ENCODE measurements at places on chromosomes 7 and 10.
A peak's percentile ranks its signal among the peaks of the same experiment; 100 is the strongest.

DNA sequence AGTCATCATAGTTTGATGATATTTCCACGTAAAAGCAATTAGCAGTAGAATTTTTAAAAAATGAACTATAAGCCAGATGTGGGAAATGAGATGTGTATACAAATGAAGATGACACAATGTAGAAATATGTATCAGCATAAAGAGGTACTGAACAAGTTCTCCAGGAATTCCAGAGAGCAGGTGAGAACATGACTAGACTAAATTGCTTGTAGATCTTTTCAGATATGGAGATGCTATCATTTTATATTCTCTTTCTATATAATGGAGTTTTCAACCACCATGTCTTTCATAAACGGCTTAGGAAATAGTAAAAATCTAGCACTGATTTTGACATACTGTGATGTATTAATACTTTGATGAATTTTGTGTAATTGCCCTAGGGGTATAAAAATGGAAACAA is 130.9 kb downstream of the SEMA3D start:
- DNase-seq = no peak

DNA sequence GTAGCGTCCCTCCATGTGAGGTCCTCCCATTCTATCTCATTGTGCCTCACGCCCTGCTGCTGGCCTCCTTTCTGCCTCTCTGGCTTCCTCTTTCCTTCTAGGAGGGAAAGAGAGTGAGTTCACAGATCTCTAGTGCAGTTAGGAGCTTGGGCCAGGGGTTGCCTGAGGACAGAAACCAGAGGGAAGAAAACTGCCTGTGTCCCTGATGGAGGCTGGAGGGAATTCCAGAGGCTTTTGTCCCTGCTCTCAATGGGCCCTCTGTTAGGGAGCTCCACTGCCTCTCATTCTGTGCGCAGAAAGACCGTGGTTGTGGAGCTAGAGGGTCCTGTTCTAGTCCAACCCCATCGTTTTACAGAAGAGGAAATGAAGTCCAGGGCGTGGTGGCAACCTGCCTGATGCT is 4.6 kb downstream of the MARVELD1 start:
- no peak for DNase-seq

GRCh38 chr10:118729641-118730258 is 25.0 kb downstream of the CACUL1 start:
- no peak for DNase-seq

GRCh38 chr7:69187824-69188333 is 410.4 kb upstream of the AUTS2 start:
- no peak for DNase-seq

DNA sequence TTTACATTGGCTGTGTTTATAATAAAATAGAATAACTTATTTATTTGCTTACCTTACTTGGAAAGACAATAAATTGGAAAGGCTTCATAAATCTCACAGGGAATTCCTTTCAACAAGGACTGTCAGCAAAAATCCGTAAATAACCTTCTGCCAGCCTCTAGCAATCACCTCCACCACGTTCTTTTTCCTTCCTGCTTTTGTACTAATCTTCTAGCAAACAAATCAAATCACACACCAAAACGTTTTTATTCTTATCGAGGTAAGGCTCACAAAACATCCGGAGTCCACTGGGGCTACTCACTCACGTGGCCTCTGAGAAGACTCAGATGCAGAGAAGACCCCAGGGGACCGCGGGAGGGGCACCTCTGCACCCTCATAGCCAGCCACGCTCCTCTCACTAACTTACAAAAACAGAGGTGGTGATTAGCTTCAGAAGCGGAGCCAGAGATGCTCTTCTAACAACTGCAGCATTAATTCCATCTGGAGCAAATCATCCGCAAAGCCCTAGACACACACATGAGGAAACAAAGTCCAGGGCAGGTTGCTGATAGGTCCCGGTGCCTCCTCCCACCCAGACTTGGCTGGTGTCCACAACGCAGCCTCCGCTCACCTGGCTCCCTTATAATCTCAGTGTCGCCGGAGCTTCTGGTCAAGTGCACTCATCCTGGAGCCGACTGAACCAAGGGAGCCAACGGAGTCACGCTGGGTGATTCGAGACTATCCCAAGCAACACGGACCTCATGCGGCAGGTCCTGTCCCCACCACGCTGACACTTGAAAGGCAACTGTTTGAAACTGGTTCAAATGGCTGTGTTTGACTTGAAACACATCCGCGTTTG is 22.5 kb downstream of the CTBP2 start:
- DNase-seq = no peak

GRCh38 chr10:75280236-75280635 is 44.5 kb upstream of the COMTD1 start:
- no peak for DNase-seq

- no peak for DNase-seq
Measured at GRCh38 chr10:12564173-12564572, 214.8 kb downstream of the CAMK1D start.

- no peak for DNase-seq
Measured at GRCh38 chr7:118517275-118517674, 292.8 kb downstream of the ANKRD7 start.

GRCh38 chr7:46885167-46885566 is 696.7 kb downstream of the TNS3 start:
- no peak for DNase-seq

DNA sequence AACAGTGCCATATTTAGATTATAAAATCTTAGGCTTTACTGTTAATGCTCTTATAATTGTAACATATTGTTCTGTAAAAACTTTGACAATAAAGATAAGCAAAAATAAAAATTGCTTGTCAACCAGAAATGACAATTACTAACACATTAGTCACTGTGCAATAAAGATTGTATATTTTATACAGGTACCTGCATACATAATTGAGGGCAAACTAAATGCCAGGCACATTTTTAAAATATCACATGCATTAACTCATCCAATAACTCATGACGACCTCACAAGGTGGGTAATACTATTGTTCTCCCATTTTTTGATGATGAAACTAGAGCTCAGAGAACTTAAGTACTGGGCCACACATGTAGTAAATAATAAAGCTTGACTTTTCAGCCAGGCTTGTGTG is 1020.2 kb upstream of the C7orf33 start:
- DNase-seq = peak; percentile 19

- no peak for DNase-seq
Measured at GRCh38 chr7:140831724-140832123, 93.0 kb downstream of the BRAF start.

DNA sequence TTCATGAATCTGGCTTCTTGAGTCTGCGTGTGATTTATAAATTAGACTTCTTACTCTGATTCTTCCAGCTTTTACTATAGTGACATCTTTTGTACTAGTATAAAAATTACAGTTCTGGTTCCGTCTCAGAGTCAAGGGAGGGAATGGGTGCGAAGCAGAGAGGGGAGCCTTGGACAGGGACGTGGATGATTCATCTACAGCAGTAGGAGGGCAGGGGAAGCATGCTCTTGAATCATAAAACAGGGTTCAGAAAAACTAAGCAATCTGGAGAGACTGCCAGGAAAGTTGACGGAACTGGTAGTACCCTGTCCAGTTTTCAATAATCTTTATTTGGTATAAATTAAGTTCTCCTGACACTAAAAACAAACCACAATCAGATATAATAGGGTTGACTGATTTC is 58.1 kb downstream of the ITGA8 start:
- DNase-seq = peak; percentile 9
